ENCODE measurements at places on chromosomes 12 and 14.

DNA sequence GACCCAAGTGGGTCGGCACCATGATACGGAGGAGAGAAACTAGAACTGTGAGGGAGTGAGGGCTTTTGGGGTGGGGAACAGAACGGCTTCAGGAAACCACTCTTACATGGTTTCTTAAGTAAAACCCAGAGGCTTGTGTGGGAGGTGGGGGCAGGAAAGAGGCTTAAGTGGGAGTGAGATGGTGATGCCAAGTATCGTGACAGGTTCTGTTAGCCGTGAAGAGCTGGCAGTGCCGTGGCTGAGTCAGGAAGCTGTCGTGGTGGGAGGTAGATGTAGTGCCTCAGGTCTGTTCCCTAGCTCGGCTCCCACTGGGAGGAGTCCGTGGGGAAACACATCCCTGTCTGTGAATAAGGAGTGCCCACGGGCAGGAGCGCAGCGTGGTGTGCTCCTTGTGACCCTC is 185.8 kb upstream of the FKBP4 start:
- DNase-seq = no peak

GRCh38 chr12:64670919-64671639 is 60.8 kb downstream of the RASSF3 start:
- no peak for DNase-seq

GRCh38 chr14:32588448-32589320 is 259.6 kb downstream of the AKAP6 start:
- no peak for DNase-seq

- DNase-seq = no peak
Measured at GRCh38 chr12:44694017-44694416, 182.1 kb downstream of the NELL2 start.

GRCh38 chr12:98799146-98799810 is 154.2 kb downstream of the APAF1 start:
- no peak for DNase-seq

DNA sequence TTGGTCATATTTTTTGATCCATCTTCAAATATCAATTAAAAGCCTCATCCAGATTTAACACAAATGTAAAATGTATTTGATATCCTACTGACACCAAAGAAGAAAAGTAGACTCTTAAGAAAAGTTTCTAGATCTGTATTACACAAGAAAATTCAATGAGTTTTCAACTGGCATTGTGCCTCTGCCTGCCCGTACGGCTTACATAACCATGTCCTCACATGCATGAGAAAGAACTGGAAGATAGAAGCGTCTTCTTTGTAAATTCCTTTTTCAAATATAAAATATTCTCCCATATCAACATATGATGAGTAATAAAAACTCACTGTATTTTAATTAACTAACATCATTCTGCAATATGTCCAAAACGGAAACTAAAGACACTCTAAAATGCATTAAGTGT is 7.2 kb downstream of the ANKS1B start:
- DNase-seq = no peak

DNA sequence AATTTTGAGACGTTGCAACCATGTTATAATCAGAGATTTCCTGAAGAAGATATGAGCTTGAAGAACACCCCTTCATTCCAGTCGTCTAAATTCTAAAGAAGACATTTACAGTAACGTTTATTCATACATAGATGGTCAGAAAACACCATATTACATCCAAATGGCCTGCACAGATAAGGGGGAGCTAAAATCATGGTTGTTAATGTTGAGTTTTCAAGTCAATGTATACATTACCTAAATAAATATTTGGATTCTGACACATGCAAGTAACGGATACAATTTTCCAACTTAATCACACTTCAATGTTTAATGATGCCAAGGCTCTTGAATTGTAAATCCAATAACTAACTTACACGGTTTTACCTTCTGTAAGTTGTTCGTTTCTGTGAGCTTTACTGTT is 318.4 kb downstream of the SLC6A15 start:
- DNase-seq = no peak

Data from T1000 (cell line).